ENCODE measurements at places on chromosomes 12 and 14.
A peak's percentile ranks its signal among the peaks of the same experiment; 100 is the strongest.

GRCh38 chr14:39998854-39999253, 566.6 kb upstream of the FBXO33 start:
- DNase-seq, result no peak

GRCh38 chr14:21533294-21533693, 7.1 kb upstream of the SALL2 start:
- DNase-seq, result no peak

GRCh38 chr14:93323600-93324174, 9.1 kb downstream of the BTBD7 start:
- no peak for DNase-seq

- DNase-seq, result no peak
Measured at GRCh38 chr12:49705479-49706134, 1.6 kb downstream of the FMNL3 start.

GRCh38 chr12:40149673-40150260, 43.9 kb upstream of the SLC2A13 start:
- DNase-seq, result no peak

DNA sequence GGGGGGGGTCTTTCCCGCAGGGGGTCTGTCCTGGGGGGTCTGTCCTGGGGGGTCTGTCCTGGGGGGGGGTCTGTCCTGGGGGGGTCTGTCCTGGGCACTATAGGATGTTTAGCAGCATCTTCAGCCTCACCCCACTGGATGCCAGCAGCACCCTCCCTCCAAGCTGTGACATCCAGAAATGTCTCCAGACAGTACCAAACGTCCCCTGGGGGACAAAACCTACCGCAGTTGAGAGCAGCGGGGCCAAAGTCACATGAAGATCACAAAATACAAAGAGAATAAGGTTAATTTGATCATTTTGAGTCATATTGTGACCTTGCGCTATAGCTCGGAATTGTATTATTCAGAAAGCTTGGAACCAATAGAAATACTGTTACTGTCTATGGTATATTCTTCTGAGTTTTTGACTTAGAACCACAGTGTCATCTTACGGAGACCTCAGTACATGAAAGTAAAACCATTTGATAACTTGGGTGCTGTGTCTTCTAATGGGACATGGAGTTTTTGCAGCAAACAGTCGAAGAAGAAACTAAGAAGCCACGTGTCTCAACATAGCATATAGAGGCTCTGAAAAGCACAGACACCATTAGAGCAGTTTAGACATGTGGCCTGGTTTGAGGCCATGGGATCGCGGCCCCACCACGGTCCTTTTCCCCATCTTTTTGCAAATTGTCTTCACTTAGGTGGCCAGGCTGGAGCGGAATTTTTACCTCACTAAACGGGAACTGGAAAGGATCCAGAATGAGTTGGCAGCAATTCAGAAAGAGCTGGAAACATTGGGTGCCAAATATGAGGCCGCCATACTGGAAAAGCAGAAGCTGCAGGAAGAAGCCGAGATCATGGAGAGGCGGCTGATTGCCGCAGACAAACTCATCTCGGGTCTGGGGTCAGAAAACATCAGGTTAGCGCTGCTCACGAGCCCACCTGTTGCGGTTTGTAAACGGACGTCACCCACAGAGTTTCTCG, 59.9 kb downstream of the CCDC92 start:
- DNase-seq, result peak; percentile 16

GRCh38 chr12:58346032-58346632, 404.8 kb downstream of the ATP23 start:
- peak; percentile 72 for DNase-seq

DNA sequence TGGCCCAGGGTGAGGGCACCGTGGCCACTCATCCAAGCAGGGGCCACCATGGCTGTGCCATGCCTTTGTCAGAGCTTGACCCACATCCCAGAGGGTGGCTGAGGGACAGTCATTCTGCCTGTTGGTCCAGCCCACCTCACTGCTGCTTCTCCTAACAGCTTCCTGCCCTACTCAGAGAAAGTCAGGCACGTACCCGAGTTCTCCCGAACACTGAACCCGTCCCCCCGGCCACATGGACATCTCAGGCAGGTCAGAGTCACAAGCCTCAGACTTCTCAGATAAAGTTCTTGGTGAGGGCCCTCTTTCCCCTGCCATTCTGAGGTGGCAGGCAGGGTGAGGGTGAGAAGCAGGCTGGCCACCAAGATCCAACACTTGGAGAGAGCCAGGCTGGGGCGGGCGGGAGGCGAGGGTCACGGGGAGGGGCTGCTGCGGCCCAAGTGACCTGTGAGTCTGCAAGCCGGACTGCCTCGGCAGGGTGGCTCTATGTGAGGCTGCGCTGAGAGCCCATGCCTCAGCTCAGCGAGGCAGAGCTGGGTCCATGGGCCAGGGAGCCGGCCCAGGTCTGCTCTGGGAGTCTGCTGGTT, 317.8 kb downstream of the TMEM121 start:
- no peak for DNase-seq

DNA sequence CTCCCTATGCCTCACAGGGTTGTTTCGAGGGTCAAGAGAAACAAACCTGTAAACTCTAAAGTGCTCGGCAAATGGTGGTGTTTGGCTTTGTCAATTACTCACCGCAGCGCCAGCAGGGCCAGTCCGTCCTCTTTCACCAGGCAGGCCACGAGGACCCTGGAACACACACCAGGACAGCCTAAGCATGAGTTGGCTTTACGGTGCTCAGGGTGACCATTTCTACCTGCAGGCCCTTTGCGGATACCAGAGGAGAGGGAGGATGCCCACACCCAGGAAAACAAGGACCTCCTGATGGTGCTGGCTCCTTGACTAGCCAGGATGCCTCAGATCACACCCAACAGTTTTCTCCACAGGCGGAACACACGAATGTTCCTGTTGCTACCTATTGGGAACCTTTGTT, 11.5 kb downstream of the COL2A1 start:
- DNase-seq, result no peak

- no peak for DNase-seq
Measured at GRCh38 chr12:87082756-87083155, 826.6 kb upstream of the MGAT4C start.

DNA sequence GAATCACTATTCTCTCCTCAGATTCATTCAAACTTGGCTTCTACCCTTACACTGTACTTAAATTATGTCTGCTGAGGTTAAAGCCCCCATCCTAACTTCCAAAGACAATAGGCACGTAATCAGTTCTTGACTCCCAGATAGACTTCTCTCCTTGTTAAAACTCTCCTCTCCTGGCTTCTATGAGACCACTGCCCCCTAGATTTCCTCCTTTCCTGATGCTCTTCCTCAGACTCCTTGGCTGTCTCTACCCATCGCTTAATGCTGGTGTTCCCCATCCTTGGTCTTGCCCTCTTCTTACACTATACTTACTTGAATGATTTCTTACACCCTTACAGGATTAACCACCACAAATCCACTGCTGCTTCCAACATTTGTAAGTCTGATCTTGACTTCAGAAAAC, 32.8 kb downstream of the TC2N start:
- no peak for DNase-seq

DNA sequence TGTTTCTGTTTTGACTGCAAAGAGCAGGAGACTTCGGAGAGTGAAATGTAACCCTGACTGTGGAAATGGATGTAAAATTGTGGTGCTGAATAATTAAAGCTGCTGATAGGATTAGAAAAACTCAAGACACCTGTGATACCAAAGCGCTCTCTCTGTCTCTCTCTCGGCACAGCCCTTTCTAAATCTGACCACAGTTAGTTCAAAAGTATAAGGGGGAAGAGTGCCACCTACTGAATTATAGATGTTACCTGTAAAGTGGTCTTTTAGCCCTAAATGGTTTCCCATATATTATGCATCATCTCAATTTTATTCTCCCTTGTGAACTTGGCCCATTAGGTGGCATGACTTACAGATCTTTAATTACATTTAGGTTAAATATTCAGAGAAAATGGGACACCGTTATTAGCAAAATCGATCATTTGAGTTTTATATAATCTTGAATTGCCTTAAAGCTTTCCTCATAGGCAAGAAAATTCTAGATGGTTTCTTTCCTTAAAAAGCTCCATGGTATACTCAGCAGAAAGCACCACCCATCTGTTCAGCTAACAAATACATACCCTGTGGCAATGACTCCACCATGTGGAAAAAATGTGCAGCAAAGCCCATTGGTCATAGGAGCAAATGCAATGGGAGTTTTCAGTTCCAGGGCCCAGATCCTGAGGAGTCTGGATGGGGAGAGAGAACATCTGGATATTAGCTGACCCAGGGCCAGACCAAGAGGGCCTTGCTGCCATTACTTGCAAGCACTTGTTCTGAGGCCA, 18.1 kb downstream of the RFC5 start:
- DNase-seq, result peak; percentile 79
